Neural progenitor cell (in vitro differentiated cells): ENCODE measurements at places on chromosomes 3 and 15.

DNA sequence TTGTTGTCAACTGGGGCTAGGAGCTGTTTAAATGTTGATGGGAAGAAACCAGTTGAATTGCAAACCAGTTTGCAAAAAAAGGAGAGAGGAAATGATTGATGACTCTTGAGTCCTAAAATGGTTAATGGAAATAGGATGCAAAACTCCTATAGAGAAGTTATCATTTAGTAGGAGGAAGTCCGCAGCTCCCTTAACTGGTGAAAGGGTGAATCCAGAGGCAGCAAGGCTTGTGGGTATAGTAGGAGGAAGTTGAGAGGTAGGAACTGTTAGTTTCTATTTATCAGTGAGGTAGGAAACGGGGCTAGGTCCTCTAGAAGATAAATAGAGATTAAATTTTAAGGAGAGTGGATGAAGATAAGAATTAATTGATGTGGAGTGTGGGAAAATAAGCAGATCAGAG is 15.4 kb downstream of the IREB2 start:
- DNase-seq, result no peak

DNA sequence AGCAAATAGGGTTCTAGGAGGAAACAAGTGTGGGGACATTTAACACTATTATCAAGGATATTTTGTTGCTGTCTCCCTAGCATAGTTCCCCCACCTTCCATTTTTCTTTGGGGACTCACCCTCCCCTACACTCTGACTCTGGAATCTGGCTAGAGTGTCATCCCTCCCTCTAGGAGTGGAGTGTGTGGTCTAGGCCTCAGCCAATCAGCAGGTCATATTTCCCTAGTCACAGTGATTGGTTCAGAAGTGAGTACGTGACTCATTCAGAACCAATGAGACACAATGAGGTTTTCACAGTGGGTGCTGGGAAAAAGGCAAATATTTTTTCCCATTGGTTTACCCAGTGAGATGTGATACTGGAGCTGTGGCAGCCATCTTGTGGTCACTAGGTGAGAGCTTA is 234.4 kb downstream of the SHQ1 start:
- no peak for DNase-seq

GRCh38 chr3:155407331-155407730 is 113.8 kb upstream of the STRIT1 start:
- DNase-seq, result no peak

DNA sequence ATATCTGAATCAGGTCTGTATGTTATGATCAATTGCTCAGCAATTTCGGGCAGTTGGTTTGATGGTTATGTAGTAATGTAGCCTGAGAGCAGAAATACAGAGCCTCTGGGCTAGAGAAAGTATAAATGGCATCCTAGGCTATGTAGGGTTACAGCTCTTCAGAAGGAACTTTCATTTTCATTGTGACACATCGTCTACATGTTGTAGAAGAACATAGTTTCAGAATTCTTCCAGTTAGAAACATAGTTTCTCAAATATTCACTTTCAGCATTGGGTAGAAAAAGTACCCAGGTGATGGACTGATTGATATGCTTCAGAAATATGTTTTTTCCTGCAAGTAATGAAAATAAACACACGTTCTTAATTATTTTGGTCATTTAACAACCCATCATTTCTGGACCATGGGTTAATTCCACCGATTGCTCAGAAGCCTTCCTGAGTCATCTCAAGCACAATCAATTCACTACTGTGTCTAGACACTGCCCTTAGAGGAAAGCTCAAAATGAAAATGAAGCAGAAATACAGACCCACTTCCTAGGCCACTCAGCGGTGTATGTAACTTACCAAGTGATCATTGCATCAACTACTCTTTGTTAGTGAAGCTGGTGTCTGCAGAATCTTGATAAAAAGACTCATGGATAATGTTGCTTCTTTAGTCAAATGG is 88.8 kb upstream of the TSEN2 start:
- DNase-seq, result no peak

DNA sequence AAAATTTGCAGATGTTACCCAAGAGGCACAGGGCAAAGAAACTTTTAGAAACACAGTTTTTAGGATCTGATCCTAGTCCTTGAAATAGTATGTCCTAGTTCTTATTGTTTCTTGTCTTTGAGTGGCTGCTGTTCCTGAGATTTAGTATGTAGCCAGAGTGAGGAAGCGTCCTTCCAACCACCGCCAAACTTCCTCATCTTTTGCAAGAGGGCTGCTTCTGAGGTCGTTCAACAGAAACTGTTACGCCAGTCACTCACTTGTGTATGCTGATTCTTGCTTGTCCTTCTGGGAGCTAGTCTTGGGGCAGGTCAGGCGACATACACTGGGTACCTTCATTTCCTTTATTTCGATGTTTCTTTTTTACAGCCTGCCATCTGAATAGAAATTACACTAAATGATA is 577.3 kb upstream of the ZNF717 start:
- DNase-seq, result no peak

DNA sequence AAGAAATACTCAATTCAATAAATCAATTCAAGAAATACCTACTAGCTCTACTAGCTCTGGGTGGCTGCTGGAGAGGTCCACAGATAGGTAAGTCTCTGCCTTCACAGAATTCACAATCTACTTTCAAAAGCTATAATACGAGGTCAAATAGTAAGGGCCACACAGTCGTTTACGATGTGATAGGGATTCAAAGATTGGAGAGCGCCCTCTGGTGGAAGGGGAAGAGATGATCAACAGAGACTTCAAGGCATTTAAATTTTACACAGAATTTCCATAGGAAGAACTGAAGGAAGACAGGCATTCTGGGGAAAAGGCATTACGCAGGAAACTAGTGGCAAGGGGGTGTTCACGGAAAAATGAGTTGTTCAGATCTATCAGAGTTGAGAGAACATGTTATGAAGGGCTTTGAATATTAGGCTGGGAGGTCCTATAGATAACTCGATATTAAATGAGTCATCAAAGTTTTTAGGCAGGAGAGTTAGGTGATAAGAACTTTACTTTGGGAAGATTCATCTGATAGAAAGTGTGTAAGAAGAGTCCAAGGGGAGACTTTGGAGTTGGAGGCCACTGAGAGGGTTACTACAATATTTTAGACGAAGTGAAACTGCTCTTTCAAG is 128.8 kb downstream of the FRMD5 start:
- DNase-seq, result peak; percentile 88

GRCh38 chr3:51075221-51075775 is 309.8 kb upstream of the MANF start:
- DNase-seq, result no peak

DNA sequence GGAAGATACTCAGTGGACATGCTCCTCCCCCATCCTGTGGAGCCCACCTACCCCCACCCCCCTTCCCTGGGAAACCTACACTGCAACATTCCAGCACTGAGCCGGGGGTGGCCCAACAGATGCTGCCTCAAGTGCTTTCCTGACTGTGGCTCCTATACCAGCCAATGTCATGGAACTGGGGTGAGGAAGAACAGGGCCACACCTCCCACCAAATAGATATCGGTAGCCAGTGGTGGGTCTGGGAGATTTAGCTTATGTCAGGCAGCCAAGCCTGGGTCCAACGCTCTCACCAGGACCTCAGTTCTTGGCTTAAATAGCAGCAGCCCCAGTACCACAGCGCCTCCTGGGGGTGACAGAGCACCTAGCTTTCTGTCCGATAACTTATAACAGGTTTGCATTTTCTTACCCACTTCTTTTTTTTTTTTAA is 30.3 kb downstream of the CDC25A start:
- peak; percentile 84 for DNase-seq

GRCh38 chr15:90530250-90531051 is 728 bp downstream of the CRTC3 start:
- peak; percentile 55 for DNase-seq

- no peak for DNase-seq
Measured at GRCh38 chr15:35349916-35350315, 196.0 kb downstream of the DPH6 start.
